ENCODE measurements at places on chromosomes 2 and 18. TPM values are rescaled to one million over a fixed set of nuclear protein-coding genes. Genes with fewer than 3 reads are reported as not detected.

RAX gene
- not detected for total RNA-seq

GRCh38 chr18:65352186-65352585 lies 398.6 kb upstream of the CDH7 start:
- peak; percentile 6 for DNase-seq

DNA sequence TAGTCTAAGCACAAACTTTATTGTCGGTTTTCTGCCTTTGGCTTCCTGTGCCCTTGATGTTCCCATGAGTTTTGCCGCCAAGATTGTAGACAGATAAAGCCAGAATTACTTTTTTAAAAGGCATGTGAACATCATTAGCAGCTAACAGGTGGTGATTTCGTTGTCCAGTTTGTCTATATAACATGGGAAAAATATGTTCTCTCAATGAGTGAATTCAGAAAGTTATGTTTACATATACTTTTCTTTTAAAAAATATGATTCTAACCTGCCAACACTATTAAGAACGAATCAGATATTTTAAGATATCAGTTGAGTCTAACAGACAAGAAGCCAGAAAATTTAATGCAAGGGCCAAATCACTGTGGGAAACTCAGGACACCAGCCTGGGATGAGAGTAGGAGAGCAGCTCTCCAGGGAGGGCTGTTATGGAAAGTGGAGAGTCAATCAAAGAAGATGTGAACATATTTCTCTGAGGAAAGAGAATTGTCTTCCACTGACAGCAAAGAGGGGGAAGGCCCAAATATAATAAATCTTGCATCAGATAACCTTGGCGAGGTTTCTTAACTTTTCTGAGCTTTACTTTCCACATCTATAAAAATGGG lies 311.3 kb downstream of the ARHGAP15 start:
- no peak for DNase-seq

DNA sequence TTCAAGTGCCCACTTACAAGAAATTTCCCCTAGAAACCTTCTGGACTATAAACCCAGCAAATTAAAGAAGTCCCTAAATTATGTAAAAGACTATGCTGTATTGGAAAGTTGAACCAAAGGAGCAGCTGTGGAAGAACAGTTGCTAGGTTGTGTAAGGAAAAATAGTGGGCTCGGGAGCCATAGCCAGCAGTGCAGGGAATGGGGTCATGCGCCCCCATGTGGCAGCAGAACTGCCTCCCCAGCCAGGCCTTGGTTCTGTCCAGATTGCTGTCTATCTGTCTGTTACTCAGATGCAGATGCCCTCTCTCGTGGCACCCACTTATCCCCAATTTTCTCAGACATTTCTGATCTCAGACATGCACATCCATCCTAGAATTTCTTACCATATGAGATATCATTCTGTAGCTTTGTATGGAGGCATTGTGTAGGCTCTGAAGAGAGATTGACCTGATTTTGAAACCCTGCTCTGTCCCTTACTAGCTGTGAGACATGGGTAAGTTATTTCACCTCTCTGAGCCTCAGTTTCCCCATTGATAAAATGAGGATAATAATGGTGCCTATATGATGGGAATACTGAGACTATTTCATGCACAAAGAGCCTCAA lies 258.3 kb downstream of the SS18 start:
- peak; percentile 57 for DNase-seq

DNA sequence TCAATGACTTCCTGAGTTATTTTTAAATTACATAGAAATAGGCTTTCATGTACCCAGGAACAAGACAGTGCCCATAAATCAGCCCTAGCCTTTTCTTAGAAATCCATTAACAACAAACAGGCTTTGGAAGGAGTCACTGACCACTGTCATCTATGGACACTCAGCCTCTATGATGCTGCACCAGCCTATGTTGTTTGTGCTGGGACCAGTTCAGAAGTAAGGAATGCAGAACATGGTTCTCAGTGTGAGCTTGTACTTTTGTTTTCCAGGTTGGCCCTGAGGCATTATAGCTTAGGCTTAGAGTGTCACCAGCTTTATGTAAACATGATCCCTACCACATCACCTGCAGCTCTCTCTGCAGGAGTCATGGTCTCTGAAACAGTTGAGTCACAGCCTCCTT lies 335.7 kb upstream of the CDH7 start:
- DNase-seq: peak; percentile 18

RAD51AP2 gene
- 0.14 TPM for total RNA-seq

- DNase-seq: peak; percentile 63
These were observed 6.8 kb downstream of the SCTR start for GRCh38 chr2:119517433-119517832.

GRCh38 chr2:42084231-42084671 lies 36.4 kb downstream of the PKDCC start:
- DNase-seq: peak; percentile 27

LAPTM4A gene
- 160 TPM for total RNA-seq

GRCh38 chr2:188277786-188278185 lies 13.9 kb upstream of the GULP1 start:
- DNase-seq: no peak

GRCh38 chr2:108858894-108859293 lies 72.3 kb downstream of the CCDC138 start:
- no peak for DNase-seq

DNA sequence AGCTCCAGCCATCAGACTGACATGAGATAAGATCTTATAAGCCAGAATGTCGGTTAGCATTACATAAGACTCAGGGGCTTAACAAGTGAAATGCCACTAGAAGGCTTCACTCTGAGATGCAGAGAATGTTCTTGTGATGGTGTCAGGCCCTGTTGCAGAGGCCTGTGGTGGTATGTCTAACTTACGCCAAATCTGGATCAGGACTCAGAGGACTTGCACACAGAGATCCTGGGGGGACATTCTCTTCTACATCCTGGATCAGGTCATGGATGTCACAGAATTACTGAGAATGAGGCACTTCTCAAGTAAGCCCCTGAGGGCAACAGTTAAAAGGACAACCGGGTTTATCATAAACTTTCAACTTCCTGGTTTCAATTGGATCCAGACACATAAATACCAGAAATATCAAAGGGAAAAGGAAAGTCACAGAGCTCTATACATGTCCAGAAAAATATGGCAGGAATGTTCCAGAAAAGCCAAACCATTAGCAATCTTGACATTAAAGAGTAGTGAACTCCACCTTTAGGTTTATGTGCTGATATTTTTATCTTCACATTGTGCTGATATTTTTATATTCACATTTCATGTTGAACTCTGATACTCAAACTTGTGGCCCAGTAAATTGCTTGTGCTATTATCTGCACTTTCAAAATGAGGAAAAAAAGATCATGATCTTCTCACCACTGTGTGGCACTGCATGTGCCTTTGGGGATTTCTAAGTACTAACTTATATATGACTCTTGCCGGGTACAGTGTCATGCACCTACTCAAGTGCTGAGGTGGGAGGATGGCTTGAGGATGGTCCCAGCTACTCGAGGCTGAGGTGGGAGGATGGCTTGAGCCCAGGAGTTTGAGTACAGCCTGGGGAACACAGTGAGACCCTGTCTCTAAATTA lies 137.5 kb upstream of the RNF152 start:
- no peak for DNase-seq

DNA sequence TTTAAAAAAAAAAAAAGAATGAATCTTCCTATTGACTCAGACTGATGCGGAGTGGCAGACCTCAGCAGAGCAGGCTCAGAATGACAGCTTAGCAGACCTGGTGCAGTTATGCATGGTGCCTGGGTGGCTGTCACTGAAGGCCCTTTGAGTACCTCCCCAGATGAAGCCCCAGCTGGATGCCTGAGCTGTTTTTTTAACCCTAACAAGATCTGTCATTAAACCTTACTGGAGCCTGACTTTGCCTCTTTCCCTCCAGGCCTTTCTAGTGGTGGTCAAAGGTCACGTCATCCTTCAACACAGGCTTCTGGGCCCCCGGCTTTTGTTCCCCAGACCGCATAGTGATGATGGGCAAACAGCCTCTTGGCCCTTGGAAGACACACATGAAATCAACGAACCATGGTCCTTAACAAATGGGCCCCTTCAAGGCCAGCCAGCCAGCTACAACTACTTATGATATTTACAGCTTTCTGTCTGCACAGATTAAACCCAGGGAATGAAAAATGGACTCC lies 138.3 kb upstream of the CYP1B1 start:
- no peak for DNase-seq

GRCh38 chr2:191854382-191855372 lies 7.8 kb upstream of the CAVIN2 start:
- DNase-seq: no peak

DNA sequence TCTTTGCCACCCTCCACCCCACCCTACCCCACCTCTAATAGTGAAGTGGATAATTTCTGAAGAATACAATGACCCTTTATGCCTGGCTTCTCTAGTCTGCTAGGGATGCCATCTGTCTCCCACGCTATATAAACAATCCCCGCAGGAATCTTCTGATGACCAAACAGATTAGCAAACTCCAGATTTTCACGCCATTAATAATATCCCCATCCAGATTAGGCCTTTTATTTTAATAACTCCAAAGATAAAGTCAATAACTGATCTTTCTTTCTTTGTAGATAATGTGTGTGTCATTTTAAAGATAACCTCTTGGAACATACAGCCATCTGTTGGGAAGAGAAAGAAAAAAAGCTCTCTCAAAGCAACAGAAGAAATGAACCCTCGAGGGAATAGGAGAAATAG lies 47.9 kb upstream of the CCDC150 start:
- no peak for DNase-seq

GRCh38 chr2:15158532-15158931 lies 402.6 kb downstream of the NBAS start:
- peak; percentile 25 for DNase-seq

DNA sequence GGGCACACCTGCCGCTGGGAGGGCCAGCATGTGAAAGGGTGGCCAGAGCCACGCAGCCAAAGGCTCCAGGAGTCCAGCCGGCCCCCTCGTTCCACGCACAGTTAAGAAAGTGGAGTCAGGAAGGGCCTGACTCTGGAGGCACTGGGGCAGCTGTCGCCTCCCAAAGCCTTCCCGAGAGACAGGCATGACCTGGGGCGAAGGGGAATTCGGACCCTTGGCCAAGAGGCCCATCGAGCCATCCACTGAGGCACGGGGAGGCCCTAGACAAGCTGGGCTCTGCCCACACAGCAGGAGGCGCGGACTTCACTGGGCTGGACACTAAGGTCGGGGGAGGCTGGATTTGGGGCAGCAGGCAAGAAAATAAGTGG lies 38.5 kb upstream of the SNED1 start:
- no peak for DNase-seq

- DNase-seq: peak; percentile 55
These were observed 16.6 kb downstream of the SERPINB13 start for GRCh38 chr18:63603772-63604171.

PRKAG3 gene
- not detected for total RNA-seq

GREB1 gene
- 2.3 TPM for total RNA-seq

PROKR1 gene
- not detected for total RNA-seq

DNA sequence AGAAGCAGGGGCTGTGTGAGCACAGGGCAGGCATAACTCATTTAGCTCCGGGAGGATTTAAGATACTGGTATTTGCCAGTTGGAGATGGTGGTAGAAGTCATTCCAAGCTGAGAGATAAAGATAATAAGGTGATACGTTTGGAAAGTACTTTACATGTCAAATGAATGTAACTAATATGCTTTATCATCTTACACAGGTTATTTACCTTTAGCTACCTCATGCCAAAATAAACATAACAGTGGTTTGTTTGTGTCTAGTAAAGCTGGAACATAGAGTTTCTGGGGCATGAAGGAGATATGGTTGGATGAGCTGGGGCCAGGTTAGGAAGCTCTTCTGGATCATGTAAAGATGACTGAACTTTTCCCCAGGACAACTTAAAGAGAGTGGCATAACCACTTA lies 126.9 kb upstream of the PIK3C3 start:
- no peak for DNase-seq

DNA sequence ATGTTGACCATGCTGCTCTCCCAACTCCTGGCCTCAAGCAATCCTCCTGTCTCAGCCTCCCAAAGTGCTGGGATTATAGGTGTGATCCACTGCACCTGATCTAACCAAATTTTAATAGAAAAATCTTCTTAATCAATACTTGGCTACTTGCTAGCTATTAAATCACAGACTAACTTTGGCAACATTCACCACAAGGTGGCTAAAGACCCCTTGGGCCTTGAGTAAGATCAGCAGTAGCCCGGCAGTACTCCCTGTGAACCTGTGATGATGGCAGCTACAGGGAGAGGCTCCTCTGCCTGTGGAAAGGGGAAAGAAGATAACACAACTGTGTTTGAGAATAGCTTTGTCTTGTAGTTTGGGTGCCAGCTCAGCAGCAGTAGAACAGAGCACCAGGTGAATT lies 102.9 kb downstream of the SLC39A10 start:
- DNase-seq: no peak

ICOS gene
- total RNA-seq: not detected

DNA sequence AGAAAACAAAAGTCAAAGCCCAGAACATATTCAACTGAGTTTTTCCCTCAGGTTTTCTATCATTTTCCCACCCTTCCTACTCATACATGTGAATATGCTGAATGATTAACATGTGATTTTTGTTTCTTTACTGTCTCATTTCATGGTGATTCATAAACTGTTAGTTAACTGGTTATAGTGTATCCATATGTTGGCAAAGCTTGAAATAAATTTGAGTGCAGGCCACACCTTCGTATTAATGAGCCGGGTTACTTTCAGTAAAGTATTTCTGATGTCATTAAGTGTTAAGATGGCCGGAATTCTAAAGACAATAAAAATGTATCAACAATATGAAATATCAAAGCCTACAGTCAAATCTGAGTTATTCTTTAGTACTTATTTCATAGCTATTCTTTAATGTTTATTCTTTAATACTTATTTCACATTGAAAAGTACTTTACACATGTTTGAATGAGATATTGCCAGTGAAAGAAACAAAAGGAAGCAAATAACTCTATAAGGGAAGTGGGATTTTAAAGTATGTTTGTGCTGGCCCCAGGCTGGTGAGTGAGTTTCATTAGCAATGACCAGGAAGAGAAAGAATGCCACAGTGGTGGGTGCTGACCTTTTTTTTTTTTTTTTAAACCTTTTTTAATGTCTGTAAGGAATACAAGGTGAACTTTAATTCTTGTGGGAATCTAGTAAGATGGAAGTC lies 178.6 kb downstream of the NEDD4L start:
- DNase-seq: peak; percentile 17

GRCh38 chr2:182716650-182716979 lies 558 bp downstream of the DNAJC10 start:
- DNase-seq: peak; percentile 47

CAPN13 gene
- total RNA-seq: not detected

ACKR3 gene
- 0.29 TPM for total RNA-seq

DNA sequence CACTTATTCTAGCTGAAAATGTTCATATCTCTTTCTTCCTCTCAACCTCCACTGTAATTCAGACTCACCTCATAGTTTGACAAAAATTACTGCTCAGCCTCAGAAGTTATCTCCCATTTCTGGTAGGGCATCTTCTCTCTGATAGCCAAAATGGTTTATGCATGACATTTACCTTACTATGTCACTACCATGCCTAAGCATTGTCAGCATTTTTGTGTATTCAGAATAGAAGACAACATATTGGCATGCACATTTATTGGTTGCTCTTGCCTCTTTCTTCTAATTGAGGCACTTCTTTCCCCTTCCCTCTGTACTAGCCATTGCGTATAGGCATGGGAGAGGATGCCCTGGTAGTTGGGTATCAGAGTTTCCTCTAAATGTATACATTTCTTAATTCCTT lies 406.1 kb upstream of the DCC start:
- no peak for DNase-seq

VIL1 gene
- total RNA-seq: not detected

Data from MCF 10A (cell line).